Renal cortex interstitium (tissue), 15 donors: ENCODE measurements at places on chromosomes 2 and 18. TPM values are rescaled to one million over a fixed set of nuclear protein-coding genes. Genes with fewer than 3 reads are reported as not detected.

Gene SCTR
- polyA plus RNA-seq = 9.6 TPM

Gene CCDC85A
- polyA plus RNA-seq = 1.9 TPM

Gene COLEC12
- polyA plus RNA-seq = 28.3 TPM

Gene GREB1
- polyA plus RNA-seq = 14.6 TPM

Gene PDE6D
- polyA plus RNA-seq = 26.1 TPM

Gene CHST10
- polyA plus RNA-seq = 23.2 TPM

Gene CDH20
- polyA plus RNA-seq = 3.6 TPM

Gene DPP4
- polyA plus RNA-seq = 106 TPM

Gene CABYR
- 5.9 TPM for polyA plus RNA-seq

Gene PFN4
- 2.6 TPM for polyA plus RNA-seq

Gene KCNIP3
- 12.4 TPM for polyA plus RNA-seq

Gene TLX2
- 0.23 TPM for polyA plus RNA-seq

Gene LOXHD1
- polyA plus RNA-seq = 0.83 TPM

Gene POTEE
- polyA plus RNA-seq = 0.26 TPM

Gene ZNF513
- polyA plus RNA-seq = 21.0 TPM

Gene CIB4
- polyA plus RNA-seq = 0.33 TPM

Gene KLHL29
- 14.6 TPM for polyA plus RNA-seq

Gene NT5C1B
- polyA plus RNA-seq = 1.2 TPM

Gene PREB
- 46.4 TPM for polyA plus RNA-seq

Gene ASIC4
- 0.26 TPM for polyA plus RNA-seq

Gene CHRND
- 0.87 TPM for polyA plus RNA-seq

Gene MAB21L4
- polyA plus RNA-seq = 9.7 TPM

Gene ADAM17
- 45.6 TPM for polyA plus RNA-seq

Gene SLC4A5
- 3.2 TPM for polyA plus RNA-seq

Gene BOD1L2
- not detected for polyA plus RNA-seq

Gene SCYGR2
- polyA plus RNA-seq = not detected

Gene DNAH6
- 1.9 TPM for polyA plus RNA-seq

Gene CRYBA2
- polyA plus RNA-seq = not detected

Gene MRPL19
- polyA plus RNA-seq = 62.9 TPM

Gene UGT1A10
- polyA plus RNA-seq = not detected

Gene CYS1
- polyA plus RNA-seq = 108 TPM

Gene GPR35
- 1.7 TPM for polyA plus RNA-seq
